CD4-positive, alpha-beta T cell treated with Interferon alpha-2 for 1 hour (primary cell): ENCODE measurements at places on chromosomes 5 and 9.

GRCh38 chr5:107612541-107612940 lies 58.2 kb downstream of the EFNA5 start:
- DNase-seq, result no peak

DNA sequence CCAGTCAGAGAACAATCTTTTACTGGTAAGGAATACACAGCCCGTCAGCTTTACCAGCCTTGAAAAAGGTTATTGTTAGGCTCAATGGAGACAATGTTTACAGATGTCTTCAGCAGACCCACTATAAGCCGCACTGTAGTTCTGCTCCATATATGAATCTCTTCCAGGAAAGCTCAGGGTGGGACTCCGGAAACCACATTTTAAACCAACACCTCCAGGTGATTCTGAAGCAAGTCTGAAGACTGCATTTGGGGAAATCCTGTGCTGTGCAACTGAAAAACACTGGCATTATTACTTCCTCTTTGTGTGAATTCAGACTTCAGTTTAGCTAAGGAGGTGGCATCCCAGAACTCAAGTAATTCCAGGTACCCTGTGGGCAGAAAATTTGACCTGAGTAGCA lies 3.5 kb downstream of the GZMK start:
- DNase-seq, result peak; percentile 66

DNA sequence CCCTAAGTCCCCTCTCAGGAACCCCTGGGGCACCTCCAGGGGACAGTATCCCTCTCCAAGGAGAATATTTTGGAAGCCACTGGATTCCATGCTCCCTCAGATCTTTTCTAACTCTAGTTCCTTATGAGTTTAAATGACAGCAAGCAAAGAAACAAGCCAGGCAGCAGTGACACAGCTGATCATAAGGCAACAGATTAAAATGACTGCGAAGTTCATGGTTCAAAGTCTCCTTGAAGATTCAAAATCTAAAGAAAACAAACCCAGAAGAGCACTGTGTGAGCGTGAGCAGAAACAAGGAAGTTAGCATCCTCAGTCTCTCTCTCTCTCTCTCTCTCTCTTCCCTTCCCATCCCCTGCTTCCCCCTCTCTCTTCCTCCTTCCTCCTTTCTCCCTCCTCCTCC lies 316.7 kb upstream of the SLC30A5 start:
- no peak for DNase-seq

DNA sequence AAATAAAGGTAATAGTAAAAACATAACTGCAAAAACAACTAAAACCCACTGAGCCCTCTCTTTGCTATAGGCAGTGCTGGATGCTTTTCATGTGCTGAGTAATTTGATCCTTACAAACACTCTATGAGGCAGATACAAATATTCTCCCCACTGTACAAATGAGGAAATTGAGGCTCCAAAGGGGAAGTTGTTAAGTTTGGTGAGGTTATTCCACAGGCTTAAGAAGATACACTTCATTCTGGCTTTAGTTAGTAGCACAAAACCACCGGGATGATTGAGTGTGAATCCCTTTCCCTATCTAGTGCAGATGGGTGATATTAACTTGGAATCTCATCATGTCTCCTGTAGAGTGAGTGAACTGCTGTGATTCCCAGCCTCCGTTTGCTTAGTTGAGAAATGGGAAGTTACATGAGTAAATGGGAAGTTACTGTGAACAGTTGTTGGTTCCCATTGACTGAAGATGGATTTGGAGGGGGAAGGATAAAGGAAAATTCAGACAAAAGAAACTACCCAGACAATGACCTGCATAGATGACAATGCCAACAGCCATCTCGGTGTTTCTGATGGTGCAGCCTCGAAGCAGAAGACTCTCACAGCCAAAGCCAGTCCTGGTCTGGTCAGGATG lies 208.3 kb downstream of the ATP10B start:
- no peak for DNase-seq

- DNase-seq, result no peak
These were observed 266.4 kb downstream of the DENND1A start for GRCh38 chr9:123663529-123663928.

- peak; percentile 45 for DNase-seq
These were observed 311.4 kb downstream of the TLE4 start for GRCh38 chr9:79883073-79883645.

- DNase-seq, result no peak
These were observed 182.0 kb upstream of the PPP1R26 start for GRCh38 chr9:135297456-135298075.

- no peak for DNase-seq
These were observed 440.7 kb downstream of the NFIB start for GRCh38 chr9:13873203-13873602.

DNA sequence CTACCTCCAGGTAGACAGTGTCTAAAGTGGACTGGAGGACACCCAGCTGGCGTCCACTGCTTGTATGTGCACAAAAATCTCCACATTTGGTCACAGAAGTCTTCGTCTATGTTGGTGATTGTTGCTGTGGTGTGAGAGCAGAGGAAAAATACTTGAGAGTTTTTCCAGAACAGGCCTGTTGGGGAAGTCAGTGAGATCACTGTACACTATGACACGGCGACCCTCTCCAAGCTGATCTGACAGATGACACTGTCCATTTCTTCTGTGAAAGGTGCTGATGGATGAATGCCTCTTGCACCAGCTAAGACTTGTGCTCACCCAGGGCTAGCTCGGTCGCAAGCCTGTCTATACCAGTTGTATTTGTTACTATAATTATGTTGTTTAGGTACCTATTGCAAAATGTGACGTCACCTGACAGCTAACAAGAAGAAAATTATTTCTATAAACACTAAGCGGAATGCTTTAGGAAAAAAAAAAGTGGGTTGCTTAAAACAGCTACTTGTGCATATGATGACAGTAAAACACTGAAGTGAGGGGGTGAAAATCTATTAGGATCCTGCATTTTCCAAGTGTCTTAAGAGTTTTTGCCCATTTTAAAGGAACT lies 142.3 kb downstream of the ROR2 start:
- no peak for DNase-seq

- DNase-seq, result no peak
These were observed 17.5 kb downstream of the LCP2 start for GRCh38 chr5:170280011-170280493.

GRCh38 chr9:122320413-122320881 lies 50.4 kb upstream of the PTGS1 start:
- DNase-seq, result no peak

GRCh38 chr9:75023846-75024245 lies 4.2 kb downstream of the CARNMT1 start:
- DNase-seq, result no peak

- DNase-seq, result no peak
These were observed 29.1 kb downstream of the FRMPD1 start for GRCh38 chr9:37679649-37680402.

DNA sequence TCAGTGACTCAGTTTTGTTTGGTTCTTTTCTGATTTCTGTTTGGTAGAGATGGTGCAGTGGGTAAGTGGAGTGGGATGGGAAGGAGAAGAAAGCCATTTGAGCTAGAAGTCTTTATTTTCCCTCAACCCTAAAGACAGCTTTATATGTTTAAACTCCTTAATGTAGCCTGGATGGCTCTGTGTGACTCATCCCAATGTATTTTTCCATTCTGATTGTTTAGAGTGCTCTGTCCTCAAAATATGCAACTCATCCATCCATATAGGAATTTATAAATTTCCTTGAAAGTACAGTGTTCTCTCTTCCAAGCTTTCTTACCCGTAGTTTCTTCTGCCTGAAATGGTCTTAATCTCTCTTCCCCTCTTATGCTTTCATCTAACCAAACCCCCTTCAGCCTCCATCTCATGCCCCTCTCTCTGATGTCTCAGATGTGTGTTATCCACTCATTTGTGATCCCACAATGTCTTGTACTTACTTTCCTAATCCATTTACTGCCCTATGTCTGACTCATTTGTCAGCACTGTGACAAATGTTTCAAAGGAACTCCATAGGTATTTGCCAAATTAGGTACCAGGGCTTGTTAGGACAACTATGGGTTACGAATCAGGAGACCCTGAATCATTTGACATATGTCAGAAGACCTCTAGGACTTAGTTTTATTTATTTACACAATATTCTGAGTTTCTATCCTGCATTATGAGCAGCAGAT lies 217.5 kb upstream of the SGCD start:
- DNase-seq, result no peak

DNA sequence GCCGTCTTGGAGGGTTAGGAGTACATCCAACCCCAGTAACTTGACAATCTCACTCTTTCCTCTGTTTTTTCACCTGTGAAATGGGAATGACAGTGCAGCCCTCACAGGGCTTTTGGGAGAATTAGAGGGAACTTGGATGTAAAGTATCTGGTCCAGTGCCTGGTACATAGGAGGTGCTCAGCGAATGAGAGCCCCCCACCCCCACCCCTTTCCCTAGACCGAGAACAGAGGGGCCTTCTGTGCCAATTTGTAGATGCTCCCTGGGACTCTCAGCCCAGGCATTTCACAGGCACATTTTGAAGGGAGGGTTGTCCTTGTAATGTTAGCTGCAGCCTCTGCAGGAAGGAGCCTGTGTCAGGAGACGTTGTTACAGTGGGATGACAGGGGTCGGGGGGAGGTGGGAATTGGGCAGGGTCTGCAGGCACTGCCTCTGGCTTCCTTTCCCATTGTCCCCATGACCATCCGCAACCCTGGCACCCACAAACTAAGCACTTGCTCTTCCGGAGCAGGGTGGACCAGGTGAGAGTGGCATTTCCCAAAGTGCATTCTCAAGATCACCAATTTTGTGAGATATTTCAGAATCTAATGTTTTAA lies 47.0 kb downstream of the AMBP start:
- no peak for DNase-seq

DNA sequence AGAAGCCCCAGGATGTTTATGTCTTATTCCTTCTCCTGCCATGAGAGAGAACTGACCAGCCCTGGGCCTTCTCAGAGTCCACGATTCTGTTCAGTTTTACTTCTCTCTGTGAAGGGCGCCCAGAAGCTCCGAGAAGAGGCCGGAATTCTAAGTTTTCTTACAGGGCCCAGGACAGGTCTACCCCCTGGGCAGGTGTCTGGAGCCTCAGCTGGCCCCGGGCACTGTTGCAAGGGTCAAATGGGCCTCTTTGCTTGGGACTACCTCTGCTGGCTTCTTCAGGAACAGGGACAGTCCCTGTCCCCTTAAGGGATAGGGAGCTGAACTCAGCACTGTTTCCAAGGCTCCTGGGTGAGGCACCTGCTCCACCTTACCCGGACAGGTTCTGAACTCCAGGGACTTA lies 55.0 kb downstream of the RASGEF1C start:
- no peak for DNase-seq

DNA sequence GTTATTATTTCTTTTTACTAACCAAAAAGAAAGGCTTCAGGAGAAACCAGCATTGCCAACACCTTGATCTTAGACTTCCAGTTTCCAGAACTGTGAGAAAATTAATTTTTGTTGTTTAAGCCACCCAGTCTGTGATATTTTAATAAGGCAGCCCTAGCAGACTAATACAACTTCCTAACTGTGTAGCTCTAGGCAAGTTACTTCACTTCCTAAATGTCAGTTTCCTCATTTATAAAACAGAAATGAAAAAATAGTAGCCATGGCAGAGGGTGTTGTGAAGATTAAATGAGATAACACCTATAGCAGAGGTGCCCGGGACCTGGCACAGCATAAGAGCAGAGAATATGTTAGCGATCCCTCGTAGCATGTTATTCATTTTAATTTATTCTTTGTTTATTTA lies 66.6 kb upstream of the HAND1 start:
- no peak for DNase-seq

DNA sequence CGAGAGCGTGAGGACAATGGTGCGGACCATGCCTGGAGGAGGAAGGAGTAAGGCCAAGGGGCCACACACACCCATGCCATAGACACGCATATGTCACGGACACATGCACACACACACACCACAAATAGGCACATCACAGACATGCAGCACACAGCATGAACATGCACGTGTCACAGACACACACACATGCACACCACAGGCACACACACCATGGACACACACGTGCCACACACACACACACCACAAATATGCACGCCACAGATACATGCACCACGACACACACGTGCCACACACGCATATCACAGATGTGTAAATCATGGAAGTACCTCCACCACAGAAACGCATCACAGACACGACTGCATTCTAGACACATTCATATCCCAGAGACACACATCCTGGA lies 16.7 kb downstream of the TERT start:
- DNase-seq, result no peak

- no peak for DNase-seq
These were observed 12.6 kb upstream of the DPYSL3 start for GRCh38 chr5:147522435-147522834.

- no peak for DNase-seq
These were observed 279.9 kb downstream of the NSG2 start for GRCh38 chr5:174325431-174325830.

DNA sequence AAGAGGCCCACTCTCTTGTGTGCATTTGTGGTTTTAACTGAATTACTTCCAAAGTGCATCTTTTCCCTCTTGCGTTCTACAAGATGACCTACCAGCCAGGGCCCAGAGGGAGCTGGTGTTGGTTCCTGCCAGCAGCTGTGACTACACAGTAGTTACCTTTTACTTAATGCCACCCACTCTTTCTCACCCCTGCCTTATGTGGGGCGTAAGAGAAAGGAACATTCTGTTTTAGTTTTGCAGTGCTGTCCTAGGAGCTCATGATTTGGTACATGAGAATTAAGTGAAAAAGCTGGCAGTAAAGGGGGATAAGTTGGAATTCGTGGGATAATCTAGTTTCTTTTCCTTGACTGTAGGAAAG lies 45.4 kb downstream of the RCL1 start:
- no peak for DNase-seq

DNA sequence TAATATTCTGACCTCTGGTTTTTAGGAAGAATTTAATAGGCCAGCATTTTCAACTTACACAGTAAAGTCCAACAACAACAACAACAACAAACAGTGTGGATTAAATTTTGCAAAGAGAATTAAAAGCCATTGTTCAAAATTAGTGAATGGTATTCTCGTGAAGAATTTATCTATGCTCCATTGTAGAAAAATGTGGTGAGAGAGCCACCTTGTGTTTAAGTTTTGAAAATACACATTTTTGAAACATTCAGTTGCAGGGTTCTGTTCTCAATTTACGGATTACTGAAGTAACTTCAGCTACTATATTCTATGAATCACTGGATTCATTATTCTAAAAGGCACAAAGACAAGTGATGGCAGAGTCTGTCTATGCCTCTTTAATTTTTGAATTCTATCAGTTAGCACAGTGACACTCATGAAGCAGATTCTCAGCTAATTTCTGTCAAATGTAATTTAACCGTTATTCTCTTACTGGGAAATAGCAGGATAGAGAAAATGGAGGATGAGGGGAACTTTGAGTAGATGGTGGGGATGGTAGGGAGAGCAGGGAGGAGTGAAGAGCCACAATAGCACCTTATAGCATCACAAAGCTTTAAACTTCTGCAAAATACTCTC lies 11.0 kb downstream of the CCDC152 start:
- DNase-seq, result no peak

DNA sequence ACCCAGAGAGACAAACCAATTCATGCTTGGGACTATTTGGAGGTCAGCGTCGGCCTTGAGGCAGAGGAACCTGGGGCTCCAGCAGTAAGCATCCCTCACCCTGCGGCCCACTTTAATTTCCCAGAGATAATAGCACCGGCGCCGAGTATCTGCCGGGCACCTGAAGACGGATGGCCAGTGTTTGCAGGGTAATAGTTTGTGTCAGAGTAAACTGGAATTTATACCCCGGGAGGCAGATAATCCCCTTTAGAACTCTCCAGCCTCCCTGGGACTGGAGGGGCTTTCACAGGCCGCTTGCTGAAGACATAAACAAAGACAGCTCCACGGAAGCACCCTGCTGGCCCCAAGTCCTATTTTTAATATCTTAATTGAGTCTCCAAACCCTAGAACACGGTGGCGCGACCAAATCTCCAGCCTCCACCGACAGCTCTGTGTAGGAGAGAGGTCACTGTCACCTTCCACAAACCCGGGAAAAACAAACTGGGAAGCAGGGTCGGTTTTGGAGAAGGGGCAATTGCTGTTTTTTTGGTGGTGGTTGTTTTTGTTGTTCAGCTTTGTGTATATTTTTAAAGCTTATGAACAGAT lies 17.4 kb upstream of the FCN1 start:
- DNase-seq, result no peak
